Hepatocyte (in vitro differentiated cells): ENCODE measurements at places on chromosomes 16 and 17. TPM values are rescaled to one million over a fixed set of nuclear protein-coding genes. Genes with fewer than 3 reads are reported as not detected.

CACNG4 gene
- total RNA-seq = 2.5 and 3.5 TPM in 2 replicates

DNA sequence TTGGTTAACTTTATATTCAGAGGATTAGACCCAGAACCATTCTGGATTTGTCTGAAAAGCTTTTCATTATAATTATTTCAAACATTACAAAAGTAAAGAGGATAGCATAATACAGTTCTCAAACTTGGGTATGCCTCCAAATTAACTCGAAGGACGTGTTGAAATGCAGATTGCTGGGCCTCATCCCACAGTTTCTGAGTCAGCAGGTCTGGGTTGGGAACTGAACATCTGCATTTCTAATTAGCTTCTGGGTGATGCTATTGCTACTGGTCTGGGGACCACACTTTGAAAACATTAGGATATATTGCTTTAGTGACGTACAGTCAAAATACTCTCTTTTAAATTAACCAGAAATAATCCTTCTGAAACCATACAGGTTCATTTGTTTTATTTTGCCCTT, 10.0 kb downstream of the TPPP3 start:
- DNase-seq = no peak

- DNase-seq = no peak
These were observed 266.1 kb downstream of the XYLT1 start for GRCh38 chr16:17204644-17205043.

CCL8 gene
- 0.12 TPM in 1 of 2 replicates, not detected in the other for total RNA-seq

GRCh38 chr17:34254146-34254545, 939 bp upstream of the CCL2 start:
- DNase-seq = no peak

- no peak for DNase-seq
These were observed 27.8 kb upstream of the PHOSPHO1 start for GRCh38 chr17:49258394-49258793.

GRCh38 chr17:62653826-62654761, 26.6 kb downstream of the MRC2 start:
- peak; percentile 42 for DNase-seq

- no peak for DNase-seq
These were observed 286.1 kb downstream of the SEC14L1 start for GRCh38 chr17:77426676-77427386.

DNA sequence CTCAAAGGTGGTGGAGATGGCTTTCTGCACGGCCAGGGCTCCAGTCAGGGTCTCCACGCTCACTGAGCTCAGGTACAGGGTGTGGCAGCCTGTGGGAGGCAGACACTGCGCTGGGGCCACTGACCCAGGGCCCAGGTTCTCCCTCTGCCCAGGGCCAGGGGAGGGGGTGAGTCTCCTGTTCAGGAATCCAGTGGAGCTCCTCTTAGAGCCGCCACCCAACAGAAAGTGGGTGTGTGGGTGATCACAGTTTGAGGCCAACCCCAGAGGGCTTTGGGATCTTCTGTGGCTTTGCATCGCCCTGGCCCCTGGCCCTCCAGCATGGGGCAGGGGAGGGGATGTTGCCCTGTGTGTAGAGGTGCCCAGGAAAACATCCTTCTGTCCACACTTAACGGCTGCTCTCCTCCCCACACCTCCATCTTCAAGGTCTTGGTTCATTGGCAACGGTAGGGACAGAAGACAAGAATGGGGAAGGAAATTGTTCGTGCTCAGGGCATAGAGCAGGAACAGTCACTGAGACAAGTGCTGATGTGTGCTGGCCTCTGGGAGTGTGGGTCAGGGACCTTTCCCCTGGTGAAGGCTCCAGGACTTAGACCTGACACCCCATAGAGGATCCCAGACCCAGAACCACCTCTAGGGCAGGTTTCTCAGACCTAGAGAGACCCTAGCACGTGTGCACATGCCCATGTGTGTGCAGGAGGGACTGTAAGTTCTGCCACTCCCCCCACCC, 21.5 kb downstream of the TNS4 start:
- no peak for DNase-seq

HOXB5 gene
- 0.27 and 0.36 TPM in 2 replicates for total RNA-seq

ST6GALNAC2 gene
- 1.4 and 2.3 TPM in 2 replicates for total RNA-seq

GRCh38 chr17:48255759-48256158, 148.2 kb downstream of the SNX11 start:
- DNase-seq = no peak

GRCh38 chr16:88857728-88858339, 907 bp downstream of the TRAPPC2L start:
- peak; percentile 92 for DNase-seq

GRCh38 chr17:66779237-66779606, 55.7 kb upstream of the CACNG5 start:
- no peak for DNase-seq

GRCh38 chr17:13484020-13484419, 117.7 kb downstream of the HS3ST3A1 start:
- DNase-seq = no peak

GRCh38 chr16:53841884-53842283, 137.9 kb downstream of the FTO start:
- DNase-seq = no peak

CTRB1 gene
- not detected in 2 replicates for total RNA-seq

DNA sequence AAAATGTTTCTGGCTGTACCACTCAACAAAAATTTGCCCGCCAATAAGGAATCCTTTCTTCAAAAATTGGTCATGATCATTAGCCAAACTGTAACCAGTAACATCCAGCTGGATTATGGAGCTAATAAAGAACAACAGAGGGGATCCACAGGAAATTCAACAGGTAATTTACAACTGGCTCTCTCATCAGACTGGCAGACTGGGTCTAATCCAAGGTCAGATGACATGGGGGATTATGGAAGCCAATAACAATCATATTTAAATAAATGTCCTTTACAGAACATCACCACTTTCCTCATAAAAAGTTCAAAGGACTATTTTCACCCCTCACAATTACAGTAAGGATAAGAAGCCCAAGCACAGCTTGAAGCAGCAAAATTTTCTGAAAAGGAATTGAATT, 66.4 kb downstream of the KANSL1 start:
- no peak for DNase-seq

NPB gene
- 0.47 and 2.6 TPM in 2 replicates for total RNA-seq

DNA sequence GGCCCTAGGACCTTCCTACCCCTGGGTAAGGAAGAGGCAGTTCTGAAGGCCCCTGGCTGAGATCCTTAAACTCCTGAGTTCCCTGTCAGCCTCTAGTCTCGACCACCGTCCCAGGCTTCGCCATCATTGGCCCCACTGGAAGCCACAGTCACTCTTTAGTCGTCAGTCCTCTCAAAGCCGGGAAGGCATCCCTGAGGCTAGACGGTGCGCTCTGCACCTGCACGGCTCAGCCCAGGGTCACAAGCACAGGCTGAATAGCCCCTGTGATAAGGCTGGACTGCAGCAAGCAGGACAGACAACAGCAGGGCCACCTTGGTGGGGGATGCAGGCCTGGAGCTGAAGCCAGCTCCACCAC, 3.3 kb upstream of the HEXIM1 start:
- no peak for DNase-seq

DNA sequence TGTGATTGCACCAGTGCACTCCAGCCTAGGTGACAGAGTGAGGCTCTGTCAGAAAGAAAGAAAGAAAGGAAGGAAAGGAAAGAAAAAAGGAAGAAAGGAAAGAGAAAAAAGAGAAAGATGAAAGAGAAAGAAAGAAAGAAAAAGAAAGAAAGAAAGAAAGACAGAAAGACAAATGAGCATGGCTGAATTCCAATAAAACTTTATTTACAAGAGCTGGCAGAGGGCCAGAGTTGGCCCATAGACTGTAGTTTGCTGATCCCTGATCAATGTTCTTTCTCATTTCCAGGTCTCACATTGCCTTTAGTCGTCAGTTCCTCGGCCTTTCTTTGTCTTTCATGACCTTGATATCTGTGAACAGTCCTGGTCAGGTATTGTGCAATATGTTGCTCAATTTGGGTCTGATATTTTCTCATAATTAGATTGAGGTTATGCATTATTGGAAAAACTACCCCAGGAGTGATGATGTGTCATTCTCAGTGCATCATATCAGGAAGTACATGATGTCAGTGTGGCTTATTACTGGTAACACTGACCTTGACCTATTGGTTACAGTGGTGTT, 68.5 kb upstream of the MED9 start:
- no peak for DNase-seq

DNA sequence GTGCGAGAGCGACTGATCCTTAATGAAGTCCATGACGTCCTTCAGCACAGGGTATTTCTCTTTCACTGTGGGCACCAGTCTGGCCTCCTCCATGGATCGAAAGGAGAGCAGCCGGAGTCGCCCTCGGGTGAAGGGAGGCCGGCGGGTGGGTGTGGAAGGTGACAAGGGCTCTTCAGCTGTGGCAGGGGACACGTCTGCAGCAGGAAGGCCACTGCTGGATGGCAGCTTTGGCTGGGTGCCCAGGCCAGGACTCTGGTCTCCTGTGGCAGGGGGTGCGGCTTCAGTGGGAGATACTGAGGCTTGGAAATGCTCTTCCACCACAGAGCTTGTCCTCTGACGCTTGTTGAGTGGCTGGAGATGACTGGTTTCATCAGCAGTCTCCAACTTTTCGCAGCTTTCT, 78.5 kb downstream of the ZZEF1 start:
- DNase-seq = no peak

GRCh38 chr16:31133046-31133501, 2.5 kb downstream of the PRSS8 start:
- no peak for DNase-seq

- DNase-seq = peak; percentile 85
These were observed 9.2 kb upstream of the CD300A start for GRCh38 chr17:74457146-74457819.

VTN gene
- total RNA-seq = 1,128 and 1,263 TPM in 2 replicates

DNA sequence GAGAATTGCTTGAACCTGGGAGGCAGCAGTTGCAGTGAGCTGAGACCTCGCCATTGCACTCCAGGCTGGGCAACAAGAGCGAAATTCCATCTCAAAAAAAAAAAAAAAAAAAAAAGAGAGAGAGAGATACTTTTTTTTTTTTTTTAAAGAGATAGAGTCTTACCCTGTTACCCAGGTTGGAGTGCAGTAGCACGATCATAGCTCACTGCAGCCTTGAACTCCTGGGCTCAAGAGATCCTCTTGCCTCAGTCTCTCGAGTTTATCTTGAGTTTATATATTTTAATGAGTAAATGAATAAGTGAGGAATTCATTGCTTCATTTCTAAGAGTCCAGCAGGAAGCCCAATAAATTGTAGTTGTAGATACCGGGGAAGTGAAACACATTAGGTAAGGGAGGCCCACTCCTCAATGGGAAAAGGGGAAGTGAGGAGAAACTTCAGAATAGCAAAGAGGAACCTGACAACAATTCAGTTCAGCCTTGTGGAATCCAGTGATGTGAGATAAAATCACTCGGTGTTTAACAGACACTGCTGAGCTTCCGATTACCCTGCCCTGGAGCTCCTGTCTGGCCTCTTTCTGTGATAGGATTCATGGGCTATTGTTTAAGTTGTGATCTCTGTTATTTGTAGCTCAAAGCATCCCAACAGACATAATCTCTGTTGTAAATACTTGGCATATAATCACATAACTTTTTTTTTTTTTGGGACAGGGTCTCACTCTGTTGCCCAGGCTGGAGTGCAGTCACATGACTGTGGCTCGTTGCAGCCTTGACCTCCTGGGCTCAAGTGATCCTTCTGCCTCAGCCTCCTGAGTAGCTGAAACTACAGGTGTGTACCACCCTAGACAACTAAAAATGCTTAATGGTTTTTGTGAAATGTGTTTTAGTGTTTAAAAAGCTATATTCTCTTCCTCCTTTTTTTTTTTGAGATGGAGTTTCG, 15.8 kb upstream of the ITGAM start:
- DNase-seq = no peak

- DNase-seq = peak; percentile 68
These were observed 715 bp downstream of the TLCD3A start for GRCh38 chr17:732902-733720.

- peak; percentile 26 for DNase-seq
These were observed 7.0 kb upstream of the CYB561 start for GRCh38 chr17:63452962-63453551.

- DNase-seq = no peak
These were observed 340.8 kb downstream of the XYLT1 start for GRCh38 chr16:17129971-17130370.

DNA sequence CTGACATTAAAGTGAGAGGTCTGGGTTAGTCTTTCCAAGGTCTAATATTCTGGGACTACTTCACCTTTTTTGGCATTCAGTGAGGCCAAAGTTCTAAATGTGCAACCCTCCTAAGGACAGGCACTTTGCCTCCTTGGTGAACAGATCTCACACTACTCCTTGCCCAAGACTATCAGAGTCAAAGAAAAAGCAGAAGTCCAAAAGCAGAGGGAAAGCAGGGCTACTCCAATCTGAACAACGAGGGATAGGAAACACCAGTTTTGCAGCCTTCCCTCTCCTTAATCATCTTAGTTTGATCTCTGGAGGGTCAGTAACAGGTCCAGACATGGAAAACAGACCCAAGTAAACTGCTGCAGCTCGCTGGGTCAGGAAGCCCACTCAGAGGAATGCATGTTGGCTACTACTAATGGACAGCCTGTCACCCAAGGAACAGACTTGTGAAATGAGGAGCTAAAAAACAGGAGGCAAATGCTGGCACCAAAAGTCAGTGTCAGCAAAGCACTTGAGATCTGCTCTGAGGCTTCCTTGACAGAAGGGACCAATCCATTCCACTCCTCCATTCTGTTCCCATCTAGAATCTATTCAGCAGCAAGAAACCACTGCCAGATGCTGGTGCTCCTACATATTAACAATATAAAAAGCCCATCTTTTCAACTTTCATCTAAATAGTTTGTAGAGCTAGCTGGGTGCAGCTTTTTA, 29.9 kb downstream of the DCUN1D3 start:
- no peak for DNase-seq

DNA sequence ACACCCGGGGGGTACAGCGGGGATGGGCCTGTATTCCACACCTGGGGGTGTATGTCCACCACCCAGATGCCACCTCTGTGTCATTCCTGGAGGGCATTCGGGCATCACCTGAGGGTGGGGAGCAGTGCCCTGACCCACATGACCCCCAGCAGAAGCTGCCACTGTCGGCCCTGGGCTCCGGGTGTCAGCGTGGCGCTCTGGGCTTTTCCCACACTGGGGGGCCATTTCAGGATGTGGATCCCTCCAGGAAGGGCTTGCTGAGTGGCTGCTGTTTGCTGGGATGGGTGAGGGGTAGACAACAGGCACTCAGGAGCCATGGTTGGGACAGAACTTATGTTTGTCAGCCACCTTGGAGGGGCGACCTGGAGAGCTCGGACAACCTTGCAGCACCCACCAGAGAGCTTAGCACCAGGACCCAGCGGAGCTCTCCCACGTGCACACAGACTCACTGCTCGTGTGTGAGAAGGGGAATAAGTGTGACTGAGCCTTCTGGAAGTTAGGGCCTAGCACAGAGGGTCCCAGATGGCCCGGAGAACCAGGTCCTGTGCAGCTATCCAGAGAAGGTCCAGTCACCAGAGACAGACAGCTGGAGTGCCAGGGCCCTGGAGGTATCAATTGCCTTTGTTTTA, 102.7 kb downstream of the METRNL start:
- peak; percentile 2 for DNase-seq

PRR15L gene
- 64.9 and 66.4 TPM in 2 replicates for total RNA-seq

TBX2 gene
- total RNA-seq = 17.9 and 19.6 TPM in 2 replicates
